ENCODE measurements at places on chromosomes 7 and 10. TPM values are rescaled to one million over a fixed set of nuclear protein-coding genes. Genes with fewer than 3 reads are reported as not detected.

GRCh38 chr10:14010101-14010558 lies 320.6 kb downstream of the FRMD4A start:
- peak; percentile 47 for DNase-seq

The PNLIP gene
- total RNA-seq: 2.1 TPM

- no peak for DNase-seq
These were observed 102.8 kb downstream of the DYNC2I1 start for GRCh38 chr7:158959021-158959717.

- DNase-seq: no peak
These were observed 38.7 kb downstream of the RASGEF1A start for GRCh38 chr10:43227911-43228782.

The BBS9 gene
- 10.2 TPM for total RNA-seq

DNA sequence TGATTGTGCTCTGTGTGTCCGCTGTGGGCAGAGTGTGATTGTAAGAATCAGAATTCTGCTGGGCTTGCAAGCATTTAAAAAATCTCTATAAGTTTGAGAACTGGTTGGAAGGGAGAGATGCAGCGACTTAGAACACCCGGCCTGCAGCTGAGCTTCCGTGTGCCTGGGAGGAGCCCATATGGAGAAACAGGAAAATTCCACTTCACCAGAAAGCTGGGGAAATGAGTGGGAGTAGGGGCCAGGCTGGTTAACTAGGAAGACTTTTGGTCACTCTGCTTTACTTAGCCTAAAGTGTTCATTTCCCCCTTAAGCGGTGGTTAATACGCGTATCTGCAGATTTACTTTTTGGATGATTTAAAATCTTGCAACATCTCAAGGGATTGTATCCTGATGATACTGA lies 72.2 kb downstream of the TCF7L2 start:
- DNase-seq: no peak

DNA sequence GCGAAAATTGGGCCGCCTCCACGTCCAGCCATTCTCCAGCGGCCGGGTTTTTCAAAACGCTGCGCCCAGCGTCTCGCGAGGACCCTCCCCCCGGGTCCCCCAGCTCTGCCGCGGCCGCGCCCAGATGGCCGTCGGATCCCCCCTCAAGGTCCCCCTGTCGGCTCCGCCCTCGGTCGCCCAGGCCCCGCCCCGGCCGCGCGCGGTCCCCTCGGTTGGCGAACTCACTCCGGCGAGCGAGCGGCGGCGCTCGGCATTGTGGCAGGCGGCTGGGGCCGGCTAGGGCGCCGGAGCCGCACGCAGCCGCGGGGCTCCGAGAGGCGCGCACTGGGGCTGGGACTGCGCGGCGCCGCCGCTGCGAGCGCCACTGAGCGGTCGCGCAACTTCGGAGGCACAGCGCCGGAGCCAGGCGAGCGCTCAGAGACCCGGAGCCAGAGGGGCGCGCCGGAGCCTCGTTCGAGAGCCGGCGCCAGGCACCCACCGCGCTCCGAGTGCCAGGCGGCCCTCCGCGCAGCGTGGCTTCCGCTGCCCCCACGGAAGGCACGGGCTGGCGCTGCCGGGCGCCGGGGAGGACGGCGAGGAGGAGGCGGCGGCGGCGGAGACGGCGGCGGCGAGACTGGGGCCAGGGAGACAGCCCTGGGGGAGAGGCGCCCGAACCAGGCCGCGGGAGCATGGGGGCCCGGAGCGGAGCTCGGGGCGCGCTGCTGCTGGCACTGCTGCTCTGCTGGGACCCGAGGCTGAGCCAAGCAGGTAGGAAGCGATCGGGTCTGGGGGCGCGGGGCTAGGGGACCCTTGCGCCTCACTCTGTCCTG lies at the start of gene UNC5B:
UNC5B (plus strand) TSS at position 253 of the 809 bp plus-strand sequence; CDS start at position 669, 416 bp downstream.
- peak; percentile 92 for DNase-seq
